ENCODE measurements at places on chromosomes 7 and 10.

- no peak for DNase-seq
Measured at GRCh38 chr10:34157501-34157900, 657.6 kb downstream of the PARD3 start.

DNA sequence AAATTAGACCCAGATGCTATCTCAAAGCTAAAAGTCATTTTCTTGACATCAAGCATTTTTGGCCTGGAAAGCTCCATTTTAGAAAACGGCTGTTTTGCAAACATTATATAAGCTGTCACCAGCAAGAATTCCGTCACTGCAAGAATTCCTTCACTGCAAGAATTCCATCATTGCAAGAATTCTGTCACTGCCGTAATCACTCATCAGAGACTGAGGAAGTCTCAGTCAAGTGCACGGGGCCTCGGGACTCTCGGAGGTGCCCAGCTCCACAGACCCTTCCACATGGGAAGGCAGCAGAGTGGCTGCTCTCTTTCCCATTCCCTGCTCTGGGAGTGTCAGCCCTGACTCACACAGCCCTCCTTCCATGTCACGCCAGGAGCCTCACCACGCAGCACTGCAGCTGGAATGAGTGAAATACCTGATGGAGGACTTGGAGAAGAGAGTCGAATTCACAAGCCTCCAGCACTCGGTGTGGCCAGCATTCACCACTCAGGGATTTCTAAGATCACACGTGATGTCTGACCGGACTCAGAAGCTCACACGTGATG, 168.3 kb downstream of the PTPRN2 start:
- DNase-seq: no peak

DNA sequence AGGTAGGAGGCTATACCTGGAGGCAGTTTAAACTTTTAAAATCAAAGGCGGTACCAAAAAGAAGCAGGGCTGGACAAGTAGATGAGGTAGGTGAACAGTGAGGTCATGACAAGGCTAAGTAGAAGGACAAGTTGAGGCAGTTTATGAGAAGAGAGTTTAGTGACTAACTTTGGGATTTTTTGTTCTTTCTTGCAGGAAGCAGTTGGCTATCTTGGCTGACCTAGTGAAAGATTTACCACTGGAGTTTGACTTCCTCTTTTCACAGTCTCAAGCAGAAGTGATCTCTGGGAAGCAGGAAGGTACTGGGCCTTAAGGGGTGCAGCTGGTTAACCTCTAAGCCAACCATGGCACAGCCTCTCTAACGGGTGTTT, 26.3 kb downstream of the ENTPD7 start:
- no peak for DNase-seq

DNA sequence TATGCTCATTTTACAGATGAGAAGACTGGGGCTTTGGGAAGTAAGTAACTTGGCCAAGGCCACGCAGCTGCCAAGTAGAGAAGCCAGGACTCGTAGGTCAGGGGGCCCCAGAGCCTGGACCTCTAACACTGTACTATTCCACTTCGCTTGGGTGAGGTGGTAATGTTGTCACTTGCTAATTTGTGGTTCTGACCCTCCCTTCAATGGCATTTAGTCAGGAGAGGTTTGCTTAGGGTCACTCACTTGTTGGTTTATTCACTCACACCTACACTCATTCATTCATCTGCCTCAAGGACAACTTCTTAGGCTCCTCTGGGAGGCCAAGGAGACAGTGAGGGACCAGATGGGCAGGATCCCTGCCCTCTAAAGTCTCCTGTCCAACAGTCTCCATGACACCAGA, 21.3 kb downstream of the BTBD16 start:
- peak; percentile 82 for DNase-seq

- DNase-seq: no peak
Measured at GRCh38 chr10:16828701-16829175, 11.5 kb upstream of the RSU1 start.

GRCh38 chr7:126578338-126578737, 674.4 kb downstream of the GRM8 start:
- DNase-seq: no peak

DNA sequence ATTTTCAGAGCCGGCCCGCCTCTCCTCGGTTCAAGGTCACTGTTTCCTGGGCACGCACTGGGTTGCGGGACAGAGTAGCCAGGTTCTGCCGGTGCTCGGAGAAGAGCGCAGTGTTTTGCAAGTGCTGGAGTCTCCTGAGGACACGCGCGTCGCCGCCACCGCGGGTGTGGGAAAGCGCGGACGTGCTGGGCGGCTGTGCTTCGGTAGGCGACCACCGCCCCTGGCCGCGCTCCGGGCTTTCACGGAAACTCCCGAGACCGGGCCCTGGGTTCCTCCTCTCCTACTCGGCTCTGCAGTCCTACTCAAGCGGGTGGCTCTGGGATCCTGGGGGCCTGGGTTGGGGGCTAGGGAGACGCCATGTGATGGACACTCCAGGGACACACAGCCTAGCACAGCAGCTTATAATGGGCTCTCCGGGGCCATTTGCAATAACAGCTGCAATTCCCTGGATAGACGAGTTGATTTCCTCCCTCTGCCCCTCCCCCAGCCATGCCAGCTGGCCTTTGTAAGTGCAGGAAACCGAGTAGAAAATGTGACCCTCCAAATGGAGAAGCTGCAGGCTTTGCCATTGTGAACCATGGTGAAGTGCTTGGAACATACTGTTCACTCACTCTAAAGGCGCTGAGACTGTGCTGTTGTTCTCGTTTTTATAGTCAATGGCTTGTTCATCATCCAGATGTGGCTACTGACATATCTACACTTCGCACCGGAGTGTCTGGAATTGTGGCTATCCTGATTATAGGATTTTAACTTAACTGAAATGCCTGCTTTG, 2.1 kb downstream of the FRAT1 start:
- no peak for DNase-seq

GRCh38 chr7:81339946-81340345, 421.1 kb upstream of the SEMA3C start:
- no peak for DNase-seq

- DNase-seq: no peak
Measured at GRCh38 chr7:96282835-96283234, 39.1 kb downstream of the SLC25A13 start.

DNA sequence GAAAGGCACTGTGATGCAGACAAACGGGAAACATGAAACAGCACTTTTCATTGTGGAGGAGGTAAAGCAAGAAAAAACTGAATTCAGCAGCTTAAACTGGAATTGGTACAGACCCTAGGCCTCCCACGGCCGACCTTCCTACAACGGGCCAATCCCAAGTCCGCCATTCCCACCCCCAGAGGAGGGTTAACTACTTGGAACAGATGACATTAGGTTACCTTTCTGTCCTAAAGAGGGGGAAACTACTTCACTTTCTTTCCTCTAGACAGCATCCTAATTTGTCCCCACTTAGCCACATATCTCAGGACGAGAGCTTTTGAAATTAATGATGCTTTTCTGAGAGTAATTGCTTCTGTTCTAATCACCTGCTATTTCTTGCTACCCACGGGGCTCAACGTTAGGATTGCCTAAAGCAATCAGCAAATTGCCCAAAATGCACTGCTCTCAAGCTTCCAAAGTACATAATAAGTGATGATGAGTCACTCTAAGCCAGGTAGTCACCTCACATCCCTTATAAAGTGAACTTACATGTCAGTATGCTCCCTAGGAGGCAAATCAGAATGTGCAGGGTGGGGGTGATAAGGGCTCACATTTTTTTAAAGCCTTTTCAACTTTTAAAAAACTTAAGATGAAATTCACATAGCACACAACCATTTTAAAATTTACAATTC, 36.7 kb downstream of the LSM5 start:
- DNase-seq: peak; percentile 58

GRCh38 chr7:43456200-43456599, 126.7 kb upstream of the STK17A start:
- peak; percentile 72 for DNase-seq

GRCh38 chr7:28239823-28240204, 59.2 kb upstream of the JAZF1 start:
- DNase-seq: no peak

- DNase-seq: peak; percentile 15
Measured at GRCh38 chr10:115001506-115002381, 63.7 kb downstream of the TRUB1 start.

DNA sequence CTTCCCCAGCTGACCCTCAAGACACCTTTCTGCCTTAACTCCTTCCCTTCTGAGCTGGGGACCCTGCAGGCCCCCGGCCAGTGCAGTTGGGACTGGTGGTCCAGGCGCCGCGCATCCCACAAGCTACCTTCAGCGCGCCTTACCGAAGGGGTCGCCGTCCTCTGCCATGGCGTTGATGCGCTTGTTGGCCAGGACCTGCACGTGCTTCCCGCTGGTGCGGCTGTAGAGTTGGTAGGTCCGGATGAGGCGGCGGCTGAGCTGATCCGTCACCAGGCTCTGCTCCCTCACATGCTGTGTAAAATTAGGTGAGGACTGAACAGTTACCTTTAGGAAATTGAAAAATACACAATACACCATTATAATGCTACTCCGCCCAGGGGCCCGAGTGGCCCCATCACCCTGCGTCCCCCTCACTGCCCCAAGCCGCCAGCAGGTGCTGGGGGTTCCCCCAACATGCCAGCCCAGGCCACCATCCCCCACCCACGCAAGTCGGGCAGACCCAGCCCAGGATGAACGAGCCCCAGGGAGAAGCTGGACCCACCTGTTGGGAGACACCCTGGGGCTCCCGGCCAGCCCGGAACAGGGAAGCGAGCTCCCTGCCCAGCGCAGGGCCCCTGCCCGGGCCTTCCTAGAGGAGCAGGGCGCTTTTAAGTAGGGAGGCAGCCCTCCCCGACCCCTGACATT, 1.2 kb downstream of the FGF8 start:
- no peak for DNase-seq

DNA sequence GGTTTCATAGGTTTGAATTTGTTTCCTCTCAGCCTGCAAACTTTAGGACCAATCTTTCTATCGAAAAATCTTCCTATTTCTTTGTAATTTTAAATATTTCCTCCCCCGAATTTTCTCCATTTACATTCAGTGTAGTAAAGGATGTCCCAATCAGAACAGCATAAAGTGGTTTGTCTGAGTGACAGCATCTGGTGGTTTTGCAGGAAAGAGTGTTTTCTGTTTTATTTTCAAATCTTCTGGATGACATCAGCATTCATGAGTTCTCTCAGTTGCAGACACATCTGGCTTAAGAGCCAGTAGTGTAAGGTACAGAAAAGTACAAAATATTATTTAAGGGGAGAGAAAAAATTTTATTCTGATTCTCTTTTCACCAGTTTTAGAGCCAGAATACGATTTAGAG, 634.8 kb downstream of the PHTF2 start:
- DNase-seq: no peak

DNA sequence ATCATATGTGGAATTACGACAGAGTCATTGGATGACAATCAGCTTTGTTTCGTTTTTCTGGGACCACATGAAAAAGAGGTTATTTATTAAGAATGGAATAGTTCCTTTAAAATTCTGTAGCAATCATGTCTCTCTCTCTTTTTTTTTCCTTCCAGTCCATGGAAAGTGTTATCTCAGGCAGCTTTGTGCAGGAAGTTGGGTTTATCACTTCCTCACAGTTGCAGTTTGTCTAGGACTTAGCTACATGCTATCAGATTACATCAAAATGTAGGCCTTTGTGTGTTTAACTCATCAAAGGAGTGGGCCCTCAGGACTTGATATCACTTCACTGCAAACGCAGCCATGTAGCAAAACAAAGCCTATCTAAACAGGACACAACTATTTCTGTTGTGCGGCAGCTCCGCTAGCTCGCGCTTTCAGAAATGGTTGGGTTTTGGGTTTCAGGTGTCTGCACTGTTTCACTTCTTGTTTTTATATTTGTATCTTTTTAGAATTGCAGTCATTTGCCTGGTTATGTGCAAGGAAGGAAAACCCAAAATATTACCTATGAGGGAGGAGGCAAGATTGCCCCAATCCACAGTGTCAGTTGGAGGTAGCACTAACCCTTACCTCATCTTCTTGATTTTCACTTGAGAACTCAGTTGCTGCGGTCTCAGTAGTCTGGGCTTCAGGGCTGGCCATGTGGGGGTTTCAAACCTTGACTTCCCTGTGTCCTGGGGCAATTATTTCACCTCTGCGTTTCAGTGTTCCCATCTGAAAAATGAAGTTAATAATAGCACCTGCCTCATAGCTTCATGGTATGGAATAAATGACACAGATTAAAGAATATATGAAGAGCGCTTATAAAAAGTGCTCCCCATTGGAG, 66.7 kb downstream of the HHEX start:
- no peak for DNase-seq

- no peak for DNase-seq
Measured at GRCh38 chr7:15554744-15555143, 7.1 kb downstream of the AGMO start.

DNA sequence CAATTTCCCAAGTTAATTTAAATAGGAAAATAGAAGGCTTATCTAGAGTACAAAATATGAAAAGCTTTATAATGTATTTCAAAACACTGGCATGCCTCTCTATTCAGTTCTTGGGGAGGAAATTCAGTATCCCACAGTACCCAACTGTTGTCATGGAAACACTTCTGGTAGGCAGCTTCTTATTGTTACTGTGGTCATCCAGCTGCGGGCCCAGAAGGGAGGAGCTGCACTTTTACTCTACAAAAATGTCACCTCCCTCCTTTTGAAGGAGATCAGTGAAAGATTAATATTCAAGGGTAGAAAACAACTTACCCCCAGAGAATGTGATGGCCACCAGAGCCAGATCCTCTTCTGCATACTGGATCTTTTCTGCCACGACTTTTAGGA, 202.8 kb downstream of the RAPGEF5 start:
- no peak for DNase-seq

GRCh38 chr7:96305915-96306314, 16.0 kb downstream of the SLC25A13 start:
- DNase-seq: no peak

DNA sequence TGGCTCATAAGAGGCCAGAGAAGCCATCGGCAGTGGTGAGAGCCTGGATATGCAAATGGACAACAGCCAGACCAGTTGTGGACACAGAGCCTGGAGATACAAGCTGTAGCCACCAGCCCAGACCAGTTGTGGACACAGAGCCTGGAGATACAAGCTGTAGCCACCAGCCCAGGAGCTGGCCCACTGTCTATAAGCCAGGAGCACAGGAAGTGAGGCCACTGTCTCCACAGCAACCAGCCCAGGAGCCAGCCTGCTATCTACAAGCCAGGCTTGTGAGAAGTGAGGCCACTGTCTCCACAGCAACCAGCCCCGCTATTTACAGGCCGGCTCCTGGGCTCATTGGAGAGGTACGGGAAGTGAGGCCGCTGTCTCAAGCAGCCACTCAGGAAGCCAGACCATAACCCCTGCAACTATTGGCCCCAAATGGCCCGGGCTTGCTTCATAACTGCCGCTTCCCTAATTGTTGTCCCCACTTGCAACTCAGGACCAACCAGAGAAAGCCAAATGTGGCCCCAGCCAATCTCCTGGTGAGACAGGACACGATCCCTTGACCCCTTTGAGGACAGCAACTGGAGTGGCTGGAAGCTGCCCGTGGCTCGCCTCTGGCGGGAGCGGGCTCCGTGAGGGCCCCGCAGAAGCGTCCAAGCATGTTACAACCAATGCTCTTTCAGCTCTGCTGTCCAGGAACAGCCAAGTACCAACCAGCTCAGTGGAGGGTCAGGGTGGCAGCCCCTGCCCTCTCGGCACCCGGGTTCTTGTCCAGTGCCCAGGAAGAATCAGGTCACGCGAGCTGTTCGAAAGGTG, 44.1 kb upstream of the CNPY1 start:
- peak; percentile 34 for DNase-seq

- no peak for DNase-seq
Measured at GRCh38 chr7:156638443-156639077, 2.0 kb upstream of the RNF32 start.

- DNase-seq: no peak
Measured at GRCh38 chr7:36182854-36183604, 30.0 kb downstream of the EEPD1 start.

GRCh38 chr10:76921383-76922010, 716.1 kb downstream of the KCNMA1 start:
- DNase-seq: no peak

Measured in SW480 (cell line).